Stimulated activated CD8-positive, alpha-beta memory T cell treated with anti-CD3 and anti-CD28 coated beads, Interleukin-15, amount 100 ng/mL, for 24 hours (primary cell): ENCODE measurements at places on chromosomes 6 and 20.

- DNase-seq: no peak
These were observed 232.3 kb upstream of the DTNBP1 start for GRCh38 chr6:15894973-15895725.

- no peak for DNase-seq
These were observed at the start of gene PSORS1C1 for GRCh38 chr6:31114541-31114878. PSORS1C1 (plus strand) TSS chr6:31114800; CDS start chr6:31129633, 14,833 bp downstream.

- no peak for DNase-seq
These were observed 15.4 kb upstream of the IP6K3 start for GRCh38 chr6:33761922-33762629.

GRCh38 chr6:88536071-88536625 is 370.0 kb upstream of the CNR1 start:
- DNase-seq: no peak

DNA sequence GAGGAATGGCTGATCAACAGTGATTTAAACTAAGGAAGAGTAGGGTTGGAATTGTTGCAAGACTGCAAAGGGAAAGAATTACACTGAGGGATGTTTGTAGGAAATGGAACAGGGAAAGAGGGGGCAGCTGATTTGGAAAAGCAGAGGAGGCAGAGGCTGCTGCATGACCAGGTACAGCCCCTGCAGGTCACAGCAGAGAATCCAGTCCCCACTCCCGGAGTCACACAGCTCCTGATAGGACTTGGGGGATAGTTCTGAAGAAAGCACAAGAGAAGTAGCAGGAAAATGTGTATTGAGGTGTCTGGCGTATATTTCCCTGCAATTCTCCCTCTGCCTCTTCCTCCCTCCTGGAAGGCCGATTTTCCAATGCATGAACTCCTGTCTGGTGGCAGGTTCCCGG is 92.5 kb upstream of the PDE10A start:
- no peak for DNase-seq

DNA sequence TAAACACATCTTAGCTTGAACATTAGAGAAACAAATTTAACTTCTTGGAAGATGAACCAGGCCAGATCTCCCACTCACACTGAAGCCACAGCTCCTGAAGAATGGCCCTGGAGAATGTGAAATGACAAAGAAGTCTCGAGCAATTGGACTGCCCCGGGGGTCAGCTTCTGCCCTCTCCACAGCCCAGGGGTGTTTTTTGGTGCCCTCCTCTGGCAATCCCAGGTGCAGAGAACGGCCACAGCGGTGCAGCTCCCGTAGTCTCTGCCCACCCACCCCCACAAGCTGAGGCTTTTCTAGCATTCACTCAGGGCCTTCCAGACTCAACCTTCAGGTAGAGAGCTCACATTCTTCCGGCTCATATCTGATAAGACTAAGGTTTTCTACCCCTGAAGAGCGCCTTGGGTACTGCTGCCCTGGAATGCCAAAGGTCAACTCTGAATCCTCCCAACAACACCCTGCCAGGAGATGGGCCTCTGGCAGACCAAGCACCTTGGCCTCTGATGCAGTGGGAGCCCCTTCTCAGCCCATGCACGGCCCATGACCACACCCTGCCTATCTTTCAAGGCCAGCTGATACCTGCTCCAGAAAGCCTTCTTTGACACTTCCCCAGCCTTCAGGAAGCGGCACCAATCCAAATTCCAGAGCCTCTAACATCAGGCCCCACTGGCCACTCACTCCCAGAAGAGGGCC is 208.3 kb downstream of the SYNDIG1 start:
- no peak for DNase-seq

- DNase-seq: no peak
These were observed 182.0 kb upstream of the CST7 start for GRCh38 chr20:24766826-24767622.

DNA sequence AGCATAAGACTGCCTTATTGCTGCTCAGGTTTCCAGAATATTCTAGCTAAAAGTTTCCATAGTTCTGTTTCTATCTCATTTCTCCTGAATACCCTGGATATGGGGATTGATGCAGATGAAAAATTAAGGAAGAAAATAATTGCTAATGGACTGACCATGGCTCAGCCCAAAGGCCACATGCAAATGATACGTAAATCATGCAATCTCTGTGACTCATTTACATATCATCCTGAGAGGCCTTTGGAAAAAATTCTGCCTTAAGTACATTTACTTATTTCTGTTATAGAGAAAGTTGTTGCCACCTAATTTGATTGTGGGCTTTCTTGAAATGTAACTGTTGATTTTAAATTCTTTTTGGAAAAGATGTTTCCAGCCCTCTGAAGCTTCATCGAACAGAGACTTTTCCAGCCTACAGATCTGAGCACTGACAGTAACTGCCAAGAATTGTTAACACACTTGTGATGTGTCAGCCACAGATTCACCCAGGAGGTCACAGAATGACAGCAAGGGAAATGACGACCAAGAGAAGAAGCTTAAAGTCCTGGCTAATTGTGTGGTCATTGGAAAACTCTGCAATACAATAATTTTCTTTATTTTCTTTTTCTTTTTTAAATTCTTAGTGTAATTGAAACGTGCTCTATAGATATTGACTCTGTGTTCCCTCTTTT is 174.8 kb downstream of the DOK5 start:
- no peak for DNase-seq

DNA sequence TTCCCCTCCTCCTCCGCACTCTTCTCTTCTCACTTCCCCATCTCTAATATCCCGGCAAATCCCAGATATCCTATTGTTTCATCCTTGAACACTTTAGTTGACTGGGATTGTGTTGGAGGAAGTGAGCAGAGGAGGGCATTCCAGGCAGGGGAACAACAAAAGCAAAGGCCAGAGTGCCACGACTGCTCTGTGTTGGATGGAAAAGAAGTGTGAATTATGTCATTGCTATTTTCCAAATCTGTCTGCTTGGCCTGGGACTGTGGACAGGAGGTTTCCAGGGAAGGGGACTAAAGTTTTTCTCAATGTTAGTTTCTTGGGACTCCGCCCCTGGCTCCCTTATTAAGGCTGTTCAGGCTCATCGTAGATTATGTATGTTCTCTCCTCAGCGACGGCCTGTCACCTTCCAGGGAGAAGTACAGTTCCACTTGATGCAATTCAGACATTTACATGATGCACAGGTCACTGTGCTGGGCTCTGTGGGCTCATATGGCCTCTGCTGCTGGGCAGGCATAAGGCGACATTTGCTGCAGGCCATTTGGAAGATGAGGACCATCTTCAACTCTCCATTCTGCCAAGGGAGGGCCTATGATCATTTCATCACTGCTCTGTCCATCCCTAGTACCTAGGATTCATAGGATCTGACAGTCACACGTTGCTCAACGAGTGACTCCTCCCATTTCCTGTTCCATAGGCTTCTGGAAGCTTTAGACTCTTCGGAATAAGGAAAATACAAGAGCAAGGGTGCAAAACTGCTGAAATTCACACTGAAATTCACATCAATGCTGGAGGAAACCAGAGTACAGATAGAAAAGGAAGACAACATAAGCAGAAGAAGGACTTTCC is 99.1 kb upstream of the KCNK16 start:
- DNase-seq: no peak

- no peak for DNase-seq
These were observed 233.7 kb upstream of the ARID1B start for GRCh38 chr6:156543431-156543830.

DNA sequence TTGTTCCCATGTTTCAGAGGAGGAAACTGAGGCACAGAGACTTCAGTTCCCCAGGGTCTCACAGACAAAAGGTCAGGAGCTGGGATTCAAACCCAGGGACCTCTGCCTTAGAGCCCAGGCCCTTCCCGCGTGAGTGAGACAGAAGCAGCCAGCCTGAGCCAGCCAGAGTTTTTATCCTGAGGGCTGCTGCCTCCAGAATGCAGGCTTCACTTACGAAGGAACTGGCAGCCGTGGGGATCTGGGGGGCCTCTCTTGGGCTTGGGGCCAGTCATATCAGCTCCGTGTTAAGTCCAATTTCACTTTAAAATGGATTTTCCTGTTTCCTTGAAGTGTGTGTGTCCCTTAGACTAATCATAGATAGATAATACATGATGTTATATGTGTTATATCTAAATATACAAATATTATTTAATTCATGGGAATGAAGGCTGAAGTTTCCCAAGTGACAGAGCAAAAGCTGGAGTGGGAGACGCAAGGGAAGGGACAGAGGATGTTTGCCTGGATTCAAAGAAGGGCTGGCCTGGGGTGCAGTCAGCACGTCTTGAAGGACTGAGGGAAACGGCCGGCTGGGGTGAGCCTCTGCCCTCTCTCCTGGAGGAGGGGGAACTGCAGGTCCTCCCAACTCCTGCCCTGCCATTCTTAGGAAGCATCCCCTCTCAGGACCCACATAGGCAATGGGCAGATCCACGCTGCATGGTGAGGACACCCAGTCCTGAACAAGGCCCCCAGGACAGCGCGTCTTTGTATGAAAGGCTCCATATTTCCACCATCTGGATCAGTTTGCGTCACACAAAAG is 320.1 kb downstream of the CDH4 start:
- DNase-seq: no peak

GRCh38 chr6:19851241-19852089 is 14.3 kb downstream of the ID4 start:
- no peak for DNase-seq

- DNase-seq: no peak
These were observed 308.2 kb downstream of the CD83 start for GRCh38 chr6:14425805-14426204.

GRCh38 chr20:32570401-32571190 is 14.5 kb downstream of the NOL4L start:
- no peak for DNase-seq

GRCh38 chr6:157597461-157598312 is 216.7 kb downstream of the ZDHHC14 start:
- DNase-seq: no peak

DNA sequence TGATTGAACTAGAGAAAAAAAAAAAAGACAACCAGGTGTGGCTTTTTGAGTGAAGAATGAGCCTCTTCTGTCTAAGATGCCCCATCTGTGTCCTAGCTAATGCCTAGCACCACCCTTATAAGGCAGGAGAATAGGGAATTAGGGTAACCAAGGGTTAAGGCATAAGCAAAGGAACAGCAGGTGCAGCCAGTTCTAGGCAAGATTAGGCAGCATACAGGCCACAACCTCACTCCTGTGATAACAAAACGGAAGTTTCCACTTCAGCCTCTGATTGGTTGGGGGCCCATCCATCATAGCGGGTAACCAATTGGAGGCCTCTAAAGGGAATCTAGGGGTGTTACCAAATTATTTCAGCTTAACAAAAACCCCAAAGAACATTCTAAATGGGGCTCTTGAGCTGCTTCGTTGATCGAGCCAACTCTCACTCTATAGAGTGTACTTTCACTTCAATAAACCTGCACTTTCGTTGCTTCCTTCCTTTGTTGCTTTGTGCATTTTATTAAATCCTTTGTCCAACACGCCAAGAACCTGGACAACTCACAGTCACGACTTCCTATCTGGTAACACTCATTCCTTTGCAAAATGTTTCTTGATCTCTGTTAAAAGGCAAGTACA is 61.9 kb upstream of the TAGAP start:
- peak; percentile 79 for DNase-seq
